Mammary epithelial cell (primary cell): ENCODE measurements at places on chromosomes 16 and 17. TPM values are rescaled to one million over a fixed set of nuclear protein-coding genes. Genes with fewer than 3 reads are reported as not detected.
A peak's percentile ranks its signal among the peaks of the same experiment; 100 is the strongest.

Gene HSD11B2
- 1.00 TPM for polyA plus RNA-seq

Gene SPATA2L
- 3.2 TPM for polyA plus RNA-seq

Gene DOC2A
- 0.31 TPM for polyA plus RNA-seq

DNA sequence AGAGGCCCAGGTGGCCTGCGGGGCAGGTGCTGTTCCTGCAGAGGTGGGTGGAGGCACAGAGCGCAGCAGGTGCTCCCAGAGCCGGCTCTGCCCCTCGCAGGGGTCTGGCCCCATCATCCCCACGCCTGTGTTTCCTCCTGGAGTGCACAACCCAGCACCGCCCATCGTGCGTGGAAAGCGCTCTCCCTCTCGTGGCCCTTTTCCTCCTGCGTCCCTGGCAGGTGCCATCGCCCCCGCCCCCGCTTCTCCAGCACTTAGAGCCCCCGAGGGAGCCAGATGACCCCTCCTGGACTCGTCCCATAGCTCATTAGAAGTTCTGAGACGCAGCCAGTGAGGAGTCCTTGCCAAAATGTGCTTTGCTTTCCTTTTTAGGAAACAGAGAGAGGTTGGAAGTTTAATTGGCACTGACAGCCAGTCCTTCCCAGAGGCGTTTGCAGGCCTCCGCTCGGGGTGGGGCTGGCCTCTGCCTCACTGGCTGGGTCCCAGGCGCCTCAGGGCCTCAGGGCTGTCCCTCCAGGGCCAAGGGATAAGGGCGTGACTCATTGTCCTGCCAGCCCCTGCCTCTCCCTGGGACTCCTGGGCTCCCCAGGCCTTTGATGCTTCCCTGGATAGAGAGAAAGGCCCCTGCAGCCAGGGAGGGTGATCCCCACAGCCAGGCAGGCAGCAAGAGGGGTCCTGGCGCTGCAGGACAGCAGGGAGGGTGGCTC lies 32.2 kb upstream of the CHMP6 start:
- DNase-seq: no peak

DNA sequence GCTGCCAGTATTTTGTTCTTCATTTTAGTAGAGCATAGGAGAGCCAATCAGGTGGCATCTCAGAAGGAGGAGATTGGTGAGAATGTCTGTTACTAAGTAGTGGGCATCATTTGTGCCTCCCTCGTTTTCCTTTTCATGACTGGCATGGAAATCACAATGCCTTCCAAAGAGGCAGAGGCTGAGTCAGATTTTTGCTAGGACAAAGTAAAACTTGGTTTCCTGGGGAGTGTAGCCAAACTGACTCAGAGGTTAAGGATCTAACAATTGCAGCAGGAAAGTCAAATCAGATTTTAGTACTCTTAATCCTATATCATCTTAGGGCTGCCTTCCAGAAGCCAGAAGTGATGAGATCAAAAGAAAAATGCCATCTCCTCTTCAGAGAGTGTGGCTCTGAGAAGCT lies 138.7 kb downstream of the ANKFN1 start:
- DNase-seq: peak; percentile 73

DNA sequence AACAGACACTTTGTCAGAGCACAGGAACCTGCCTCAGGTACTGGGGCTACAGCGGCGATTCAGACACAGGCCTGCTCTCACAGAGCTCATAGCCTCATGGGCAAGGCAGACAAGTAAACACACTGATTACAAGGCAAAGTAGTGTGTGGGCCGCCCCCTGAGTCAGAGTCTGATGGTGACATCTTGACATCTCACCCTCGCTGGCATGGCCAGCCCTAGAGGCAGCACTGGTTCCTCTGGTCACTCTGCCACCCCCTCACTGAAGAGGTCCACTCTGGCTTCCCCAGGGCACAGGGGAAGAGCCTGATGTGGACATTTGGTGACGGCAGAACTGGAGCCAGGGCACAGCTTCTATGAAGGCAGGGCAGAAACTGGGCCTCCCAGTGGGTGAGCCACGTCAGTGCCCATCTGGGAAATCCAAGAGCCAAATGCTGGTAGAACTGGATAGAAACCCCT lies 32.9 kb upstream of the TOB1 start:
- no peak for DNase-seq

- DNase-seq: no peak
Observed at GRCh38 chr17:19275457-19276127, 38.4 kb downstream of the EPN2 start.

DNA sequence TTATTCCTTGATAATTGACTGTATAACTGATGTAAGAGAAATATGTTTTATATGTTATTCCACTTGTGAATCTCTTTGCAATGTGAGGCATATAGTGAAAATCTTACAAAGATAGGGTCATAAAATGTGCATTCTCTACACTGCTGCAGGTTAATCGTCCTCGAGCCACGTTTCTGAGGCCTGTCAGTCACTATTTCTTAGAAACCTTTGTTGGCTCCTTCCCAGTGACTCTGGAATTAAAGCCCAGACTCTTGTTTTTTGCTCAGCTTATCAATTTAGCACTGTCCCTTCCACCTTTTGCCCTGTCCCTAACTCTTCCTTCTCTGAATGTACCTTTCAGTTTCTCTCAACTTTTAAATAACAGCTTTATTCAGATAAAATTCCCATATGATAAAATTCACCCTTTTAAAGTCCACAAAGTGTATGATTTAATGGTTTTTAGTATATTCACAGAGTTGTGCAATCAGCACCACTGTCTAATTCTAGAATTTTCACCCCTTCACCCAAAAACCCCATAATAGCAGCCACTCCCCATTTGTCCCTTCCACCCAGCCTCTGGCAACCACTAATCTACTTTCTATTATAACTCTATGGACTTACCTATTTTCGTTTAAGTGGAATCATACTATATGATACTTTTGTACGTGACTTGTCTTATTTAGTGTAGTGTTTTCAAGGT lies 8.6 kb downstream of the TNRC6A start:
- no peak for DNase-seq

GRCh38 chr16:84155771-84156170 lies 10.7 kb downstream of the DNAAF1 start:
- no peak for DNase-seq

GRCh38 chr17:13594762-13595598 lies 6.7 kb downstream of the HS3ST3A1 start:
- peak; percentile 62 for DNase-seq
